ENCODE measurements at places on chromosomes 3 and 15.

- DNase-seq: no peak
These were observed at the start of gene ABHD17C for GRCh38 chr15:80695099-80695910. ABHD17C (plus strand) TSS chr15:80695310; CDS start chr15:80695430, 120 bp downstream.

DNA sequence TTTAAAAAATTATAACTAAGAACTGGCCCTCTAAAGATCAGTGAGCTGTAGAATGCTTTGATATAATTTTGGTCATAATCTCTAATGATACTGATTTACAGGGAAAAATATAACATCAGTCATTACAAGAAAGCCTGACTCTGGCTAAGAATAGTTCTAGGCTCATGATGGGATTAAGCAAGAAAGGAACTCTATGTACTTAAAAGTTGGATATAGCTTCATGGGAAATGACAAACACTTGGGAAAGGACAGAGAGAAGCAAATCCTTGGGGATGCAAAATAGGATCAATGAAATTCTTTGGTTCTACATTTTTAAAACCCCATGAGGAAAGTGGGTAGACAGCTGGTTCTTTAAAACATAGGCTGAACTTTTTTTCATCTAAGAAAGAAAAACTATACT lies 472.7 kb upstream of the NR2F2 start:
- DNase-seq: no peak

GRCh38 chr3:127783642-127784160 lies 38.6 kb downstream of the MGLL start:
- DNase-seq: no peak

- DNase-seq: no peak
These were observed 67.0 kb upstream of the ACAN start for GRCh38 chr15:88736204-88736603.

DNA sequence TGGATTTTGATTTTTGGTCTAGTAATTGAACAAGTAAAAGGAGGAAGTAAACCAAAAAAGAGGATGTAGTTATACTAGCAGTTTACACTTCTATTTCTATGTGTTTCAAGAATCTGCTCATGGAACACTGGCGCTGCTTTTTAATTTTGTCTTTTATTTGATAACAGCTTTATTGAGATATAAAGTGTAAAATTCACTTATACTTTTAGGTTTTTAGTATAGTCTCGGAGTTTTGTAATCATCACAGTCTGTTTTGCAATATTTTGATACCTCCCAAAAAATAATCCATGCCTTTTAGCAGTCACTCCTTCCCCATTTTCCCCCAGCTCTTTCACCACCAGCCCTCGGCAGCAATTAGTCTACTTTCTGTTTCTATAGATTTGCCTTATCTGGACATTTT lies 18.0 kb downstream of the UBE2E2 start:
- no peak for DNase-seq

DNA sequence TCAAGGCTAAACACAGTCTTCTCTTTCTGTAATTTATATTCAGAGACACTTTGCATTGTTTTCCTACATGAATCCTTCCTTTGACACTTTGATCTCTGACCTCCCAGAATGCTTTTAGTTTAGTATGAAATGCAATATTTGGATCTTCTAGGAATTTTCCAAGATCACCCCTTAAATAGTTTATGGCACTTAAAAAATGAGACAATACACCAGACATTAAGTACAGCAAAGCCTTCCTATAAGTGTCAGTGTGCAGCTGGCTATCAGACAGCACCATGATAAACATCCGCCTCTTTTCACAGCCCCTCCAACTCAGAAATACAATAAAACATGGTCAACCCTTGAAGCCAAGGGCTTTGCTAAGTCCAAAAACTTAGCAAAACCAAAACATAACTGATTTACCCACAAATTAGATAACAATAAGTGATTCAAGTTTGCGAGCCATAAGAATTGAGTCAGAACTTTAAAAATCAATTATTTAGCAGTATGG lies 304.4 kb upstream of the LRRFIP2 start:
- no peak for DNase-seq

DNA sequence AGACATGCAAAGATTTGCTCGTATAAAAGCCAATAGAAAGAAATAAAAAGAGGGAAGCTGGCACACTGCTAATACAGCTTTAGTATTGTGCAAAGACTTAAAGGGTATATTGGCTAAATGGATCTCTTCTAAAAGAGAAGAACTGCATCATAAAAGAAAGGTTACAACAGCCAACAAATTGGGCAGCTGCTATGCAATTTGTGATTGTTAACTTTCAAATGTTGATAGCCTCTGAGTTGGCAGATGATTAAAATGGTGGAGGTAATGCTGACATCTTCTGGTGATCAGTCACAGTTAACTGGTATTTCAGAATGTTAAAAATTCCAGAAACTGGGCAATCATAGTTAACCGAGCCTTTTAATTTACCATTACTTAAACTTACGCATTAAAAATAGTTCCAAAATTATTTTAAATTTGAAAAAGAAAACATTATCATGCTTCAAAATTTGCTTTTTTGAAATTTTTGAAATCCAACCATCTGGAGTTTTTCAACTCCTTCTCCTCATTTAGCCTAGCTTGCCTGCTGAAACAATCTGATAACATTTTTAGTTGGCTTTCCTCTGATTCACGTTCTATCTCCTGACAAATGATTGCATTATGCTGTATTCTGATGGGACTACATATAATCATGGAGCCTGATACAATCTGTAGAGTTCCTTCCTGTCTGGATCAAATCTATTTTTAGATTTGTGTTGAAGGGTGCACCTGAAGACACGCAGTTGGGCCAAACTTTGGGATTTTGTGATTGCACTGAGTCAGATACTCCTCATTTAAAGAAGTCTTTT lies 144.0 kb upstream of the PDZRN3 start:
- no peak for DNase-seq

GRCh38 chr15:61447981-61448380 lies 218.9 kb upstream of the RORA start:
- no peak for DNase-seq

- DNase-seq: no peak
These were observed 90.4 kb downstream of the NAALADL2 start for GRCh38 chr3:174949523-174949922.

GRCh38 chr3:17360991-17361390 lies 381.4 kb downstream of the TBC1D5 start:
- no peak for DNase-seq

DNA sequence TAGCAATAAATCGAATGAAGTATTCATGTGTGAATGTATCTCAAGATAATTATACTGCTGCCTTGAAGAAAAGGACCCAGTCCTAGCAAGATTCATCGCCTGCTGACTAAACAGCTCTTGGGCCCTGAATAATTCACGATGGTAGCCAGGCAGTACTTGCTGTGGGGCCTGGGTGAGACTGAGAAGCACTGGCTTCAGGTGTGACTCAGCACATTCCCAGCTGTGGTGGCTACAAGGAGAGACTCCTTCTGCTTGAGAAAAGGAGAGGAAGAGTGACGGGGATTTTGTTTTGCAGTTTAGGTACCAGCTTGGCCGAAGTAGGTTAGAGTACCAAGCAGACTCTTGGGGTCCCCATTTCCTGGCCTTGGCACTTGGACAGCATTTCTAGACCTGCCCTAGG lies 47.6 kb upstream of the CD200R1L start:
- no peak for DNase-seq

GRCh38 chr15:30023798-30024295 lies 58.9 kb upstream of the GOLGA8J start:
- DNase-seq: no peak

DNA sequence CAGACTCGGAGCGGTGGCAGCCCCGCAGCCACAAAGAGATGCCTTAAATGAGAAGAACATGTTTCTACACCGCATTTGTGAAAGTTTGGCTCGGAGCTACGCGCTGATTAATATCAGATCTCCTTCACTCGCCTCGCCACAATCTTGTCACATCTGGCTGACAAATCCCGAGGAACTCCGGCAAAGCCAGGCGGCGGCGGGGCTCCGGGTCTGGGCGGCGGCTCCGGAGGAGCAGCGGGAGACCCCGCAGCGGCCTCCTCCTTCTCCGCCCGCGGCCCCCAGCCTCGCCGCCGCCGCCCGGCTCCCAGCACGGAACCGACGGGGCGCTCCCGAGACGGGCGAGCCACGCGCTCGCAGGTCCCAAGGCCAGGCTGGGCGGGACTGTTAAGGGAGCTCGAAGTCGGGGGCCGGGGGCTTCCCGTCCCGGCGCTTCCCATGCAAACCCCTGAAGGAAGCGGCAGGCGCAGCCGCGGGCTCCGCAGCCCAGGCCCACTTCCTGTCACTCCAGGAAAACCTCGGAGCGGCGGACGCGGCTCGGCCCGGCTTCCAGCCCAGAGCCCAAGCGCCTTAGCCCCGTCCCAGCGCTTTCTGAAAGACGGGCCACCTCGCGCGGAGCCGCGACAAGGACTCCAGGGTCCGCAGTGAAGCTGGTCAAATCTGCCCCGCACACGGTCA lies 1.2 kb downstream of the BNC1 start:
- DNase-seq: no peak

GRCh38 chr15:66369773-66370651 lies 13.5 kb upstream of the TIPIN start:
- no peak for DNase-seq

DNA sequence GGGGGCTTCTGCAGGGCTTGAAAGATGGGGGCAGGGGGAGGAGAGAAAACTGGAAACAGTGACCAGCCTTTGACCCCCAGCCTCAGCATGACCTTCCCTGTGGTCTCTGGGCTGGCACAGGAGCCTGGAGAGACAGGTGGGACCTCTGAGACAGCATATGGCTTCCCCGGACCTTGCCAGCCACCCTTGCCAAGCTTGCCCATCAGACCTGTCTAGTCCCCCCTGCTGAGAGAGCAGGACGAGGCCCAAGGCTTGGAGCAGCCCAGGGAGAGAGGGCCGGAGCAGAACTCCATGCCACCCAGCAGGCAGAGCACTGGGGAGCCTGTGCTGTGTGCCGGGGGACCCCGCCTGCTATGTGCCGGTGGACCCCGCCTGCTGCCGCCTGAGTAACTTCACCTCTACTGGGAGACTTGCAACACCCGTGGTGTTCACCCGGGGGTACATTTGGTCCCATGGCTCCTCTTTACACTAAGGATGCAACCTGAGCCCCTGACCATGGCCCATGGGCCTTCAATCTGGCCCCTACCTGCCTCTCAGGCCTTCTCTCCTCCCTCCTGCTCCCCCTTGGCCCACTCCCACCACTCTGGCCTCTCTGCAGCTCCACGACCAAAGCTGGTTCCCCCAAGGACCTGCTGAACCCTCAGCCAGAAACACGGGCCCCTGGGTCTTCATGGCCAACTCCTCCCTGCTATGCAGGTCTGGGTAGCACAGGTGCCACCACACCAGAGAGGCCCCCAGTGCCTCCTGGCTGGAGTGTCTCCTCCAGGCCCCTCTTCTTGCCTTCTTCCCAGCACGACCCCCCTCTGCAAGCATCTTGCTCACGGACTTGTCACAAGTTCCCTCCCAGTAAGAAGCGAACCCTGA lies 21.1 kb upstream of the SLC41A3 start:
- DNase-seq: no peak

GRCh38 chr15:92118162-92118935 lies 264.8 kb downstream of the SLCO3A1 start:
- no peak for DNase-seq
